ENCODE measurements at places on chromosomes 2 and 18. TPM values are rescaled to one million over a fixed set of nuclear protein-coding genes. Genes with fewer than 3 reads are reported as not detected.

DNA sequence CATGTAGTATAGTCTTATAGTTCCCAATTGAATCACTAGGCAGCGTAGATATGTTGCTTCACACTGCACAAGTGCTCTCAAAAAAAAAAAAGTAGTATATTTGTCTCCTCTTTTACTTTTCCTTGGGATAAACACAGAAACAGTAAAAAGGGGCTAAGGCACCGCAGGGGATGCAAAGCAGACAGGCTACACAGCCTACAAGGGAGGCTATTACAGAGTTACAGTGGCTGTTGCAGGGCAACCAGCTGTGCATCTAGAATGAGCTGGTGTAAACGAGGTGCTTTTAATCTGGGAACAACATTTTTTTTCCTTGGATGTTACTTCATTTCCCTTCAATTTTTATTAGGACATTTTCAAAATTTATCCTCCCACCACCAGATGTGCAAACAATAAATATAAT is 1934.7 kb upstream of the CELF4 start:
- H3K36me3 ChIP-seq: no peaks in the 10 kb centered on the region
- no peaks in the 10 kb centered on the region for H3K27me3 ChIP-seq
- no peak for DNase-seq
- H3K4me1 ChIP-seq: no peaks in the 10 kb centered on the region
- no peak overlapping the region for H3K4me3 ChIP-seq

ASXL3 gene
- total RNA-seq: not detected

CRYGC gene
- not detected for total RNA-seq

DNA sequence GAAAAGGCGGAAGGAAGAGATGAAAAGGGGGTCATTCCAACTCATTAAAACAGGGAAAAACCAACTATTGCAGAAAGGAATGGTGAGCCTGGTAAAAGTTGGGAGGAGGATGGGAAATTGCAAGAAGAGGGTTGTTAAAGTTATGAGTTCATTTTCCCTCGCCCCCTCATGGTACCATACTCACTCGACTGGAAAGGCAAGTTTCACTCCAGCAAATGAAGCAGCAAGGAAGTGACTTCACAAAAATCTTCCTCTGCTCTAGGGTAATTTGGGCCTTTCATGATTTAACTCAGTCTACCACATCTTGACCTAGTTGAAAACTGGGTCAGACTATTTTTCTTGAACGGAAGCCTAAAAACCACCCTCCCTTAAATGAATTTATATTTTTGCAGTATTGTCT is 22.8 kb upstream of the DAW1 start:
- H3K4me3 ChIP-seq: no peak overlapping the region
- H3K27ac ChIP-seq: no peak overlapping the region
- no peaks in the 10 kb centered on the region for H3K36me3 ChIP-seq
- peaks cover 31% of the 10 kb centered on the region for H3K4me1 ChIP-seq
- H3K27me3 ChIP-seq: no peaks in the 10 kb centered on the region
- DNase-seq: no peak

DNA sequence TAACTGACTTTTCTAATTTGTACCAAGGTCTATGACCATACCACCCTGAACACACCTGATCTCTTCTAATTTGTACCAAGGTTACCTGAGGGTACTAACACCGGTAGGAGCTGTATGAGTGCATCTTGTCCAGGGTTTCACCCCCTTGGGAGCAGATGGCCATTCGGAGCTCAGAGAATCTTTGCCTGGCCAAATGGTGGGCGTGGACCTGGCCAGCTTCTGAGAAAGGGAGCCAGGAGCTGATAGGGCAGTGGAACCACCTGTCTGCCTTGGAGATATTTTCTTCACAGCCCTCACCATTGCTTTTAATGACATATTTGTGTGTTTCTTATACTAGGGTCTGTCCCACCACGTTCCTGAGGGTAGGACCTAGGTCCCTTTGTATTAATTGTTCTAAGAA is 188.9 kb downstream of the LDLRAD4 start:
- no peak overlapping the region for H3K4me3 ChIP-seq
- DNase-seq: no peak
- H3K36me3 ChIP-seq: no peaks in the 10 kb centered on the region
- H3K27ac ChIP-seq: no peak overlapping the region
- H3K27me3 ChIP-seq: no peaks in the 10 kb centered on the region
- H3K4me1 ChIP-seq: no peaks in the 10 kb centered on the region

GRCh38 chr18:42231284-42231683 is 276.2 kb downstream of the PIK3C3 start:
- H3K4me3 ChIP-seq: no peak overlapping the region
- H3K27ac ChIP-seq: no peak overlapping the region
- H3K4me1 ChIP-seq: no peaks in the 10 kb centered on the region

GRCh38 chr18:49082714-49083688 is 132.2 kb upstream of the SMAD7 start:
- H3K27me3 ChIP-seq: no peaks in the 10 kb centered on the region
- H3K4me1 ChIP-seq: no peaks in the 10 kb centered on the region
- H3K36me3 ChIP-seq: peaks cover 13% of the 10 kb centered on the region
- H3K4me3 ChIP-seq: no peak overlapping the region

- H3K27me3 ChIP-seq: no peaks in the 10 kb centered on the region
- peaks cover under 1% of the 10 kb centered on the region for H3K36me3 ChIP-seq
- no peak overlapping the region for H3K4me3 ChIP-seq
- DNase-seq: no peak
Observed at GRCh38 chr2:44522846-44523245, 161.1 kb downstream of the CAMKMT start.

- peak; percentile 40 for DNase-seq
- no peaks in the 10 kb centered on the region for H3K36me3 ChIP-seq
- H3K27me3 ChIP-seq: no peaks in the 10 kb centered on the region
- no peaks in the 10 kb centered on the region for H3K4me1 ChIP-seq
- H3K27ac ChIP-seq: no peak overlapping the region
Observed at GRCh38 chr2:54084600-54084999, 30.8 kb upstream of the ACYP2 start.

CXCR2 gene
- total RNA-seq: not detected

DNA sequence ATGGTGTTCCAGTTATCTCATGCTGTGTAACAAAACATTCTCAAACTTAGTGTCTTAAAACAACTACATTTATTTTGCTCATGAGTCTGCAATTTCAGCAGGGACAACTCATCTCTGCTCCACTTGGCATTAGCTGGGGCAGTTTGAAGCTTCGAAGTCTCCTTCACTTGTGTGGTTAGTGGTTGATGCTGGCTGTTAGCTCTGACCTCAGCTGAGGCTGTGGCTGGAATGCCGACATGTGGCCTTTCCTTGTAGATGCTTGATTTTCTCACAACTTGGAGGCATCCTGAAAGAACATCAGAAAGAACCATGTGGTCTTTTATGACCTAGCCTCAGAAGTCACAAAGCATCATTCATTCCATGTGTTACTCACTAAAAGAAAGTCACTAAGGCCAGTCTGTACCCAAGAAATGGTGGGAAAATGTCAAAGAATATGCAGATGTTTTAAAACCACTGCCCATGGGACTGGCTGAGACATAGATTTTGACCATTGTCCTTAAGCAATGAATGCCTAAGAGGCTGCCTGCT is 3.8 kb upstream of the TMSB10 start:
- H3K27ac ChIP-seq: no peak overlapping the region
- no peak overlapping the region for H3K4me3 ChIP-seq
- H3K27me3 ChIP-seq: no peaks in the 10 kb centered on the region
- peaks cover 14% of the 10 kb centered on the region for H3K4me1 ChIP-seq

DNA sequence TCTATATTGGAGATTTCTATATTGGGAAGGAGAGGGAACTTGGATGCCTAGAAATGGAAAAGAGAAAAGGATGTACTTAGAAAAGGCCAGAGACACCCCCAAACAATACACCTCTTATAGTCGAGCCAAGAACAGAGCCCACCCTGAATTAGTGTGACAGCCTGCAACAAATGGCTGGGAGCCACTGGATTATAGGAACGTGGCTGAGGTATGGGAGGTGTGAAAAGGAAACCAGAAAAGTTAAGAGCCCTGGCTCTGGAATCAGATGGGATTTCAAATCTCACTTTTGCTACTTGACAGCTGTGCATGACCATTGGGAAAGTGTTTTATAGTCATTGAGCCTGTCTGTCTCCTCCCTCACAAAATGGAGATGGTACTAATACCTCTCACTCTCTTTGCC is 394.0 kb downstream of the ZNF521 start:
- peaks cover 6% of the 10 kb centered on the region for H3K36me3 ChIP-seq
- no peak for DNase-seq
- H3K4me1 ChIP-seq: no peaks in the 10 kb centered on the region
- no peak overlapping the region for H3K4me3 ChIP-seq

CD8B2 gene
- total RNA-seq: not detected

GRCh38 chr2:148533004-148533403 is 111.5 kb upstream of the EPC2 start:
- no peaks in the 10 kb centered on the region for H3K4me1 ChIP-seq
- H3K4me3 ChIP-seq: no peak overlapping the region

GRCh38 chr2:217980591-217980990 is 22.2 kb downstream of the TNS1 start:
- no peaks in the 10 kb centered on the region for H3K27me3 ChIP-seq
- H3K4me3 ChIP-seq: no peak overlapping the region
- DNase-seq: no peak
- no peak overlapping the region for H3K27ac ChIP-seq
- no peaks in the 10 kb centered on the region for H3K36me3 ChIP-seq

DNA sequence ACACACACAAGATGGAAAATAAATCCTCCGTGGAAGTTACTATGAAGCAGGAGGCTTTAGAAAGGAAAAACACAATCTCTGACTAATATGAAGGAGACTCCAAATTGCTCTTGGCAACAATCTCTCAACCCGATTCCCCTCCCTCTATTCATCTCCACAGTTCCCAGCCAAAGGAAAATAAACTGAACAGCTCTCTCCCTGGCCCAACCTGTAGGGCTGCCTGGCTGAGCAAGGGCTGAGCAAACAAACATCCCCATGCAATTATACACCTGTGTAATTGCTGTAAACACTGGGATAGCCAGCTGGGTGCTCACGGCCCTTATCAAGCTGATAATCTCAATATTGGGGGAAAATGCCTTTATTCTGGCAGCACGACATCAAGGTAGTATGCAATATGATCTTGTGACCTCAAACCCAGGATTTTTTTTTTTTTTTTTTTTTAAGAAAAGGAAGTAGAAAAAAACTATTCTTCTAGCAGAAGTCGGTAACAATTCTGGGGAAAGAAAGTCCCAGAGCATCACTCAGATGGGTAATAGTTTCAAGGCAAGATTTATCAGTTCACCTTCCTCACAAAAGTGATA is 203.3 kb upstream of the SMAD2 start:
- peak overlapping the region; percentile 1 for H3K4me3 ChIP-seq
- peaks cover 25% of the 10 kb centered on the region for H3K4me1 ChIP-seq

- no peak overlapping the region for H3K4me3 ChIP-seq
- no peaks in the 10 kb centered on the region for H3K27me3 ChIP-seq
- DNase-seq: peak; percentile 9
- H3K36me3 ChIP-seq: no peaks in the 10 kb centered on the region
- H3K4me1 ChIP-seq: peaks cover 24% of the 10 kb centered on the region
- H3K27ac ChIP-seq: no peak overlapping the region
Observed at GRCh38 chr18:55732227-55733106, 144.5 kb upstream of the TCF4 start.

- peaks cover 7% of the 10 kb centered on the region for H3K4me1 ChIP-seq
- peaks cover 5% of the 10 kb centered on the region for H3K36me3 ChIP-seq
- H3K27ac ChIP-seq: peak overlapping the region; percentile 85
Observed at GRCh38 chr2:231364961-231365810, 30.3 kb upstream of the B3GNT7 start.

- H3K36me3 ChIP-seq: no peaks in the 10 kb centered on the region
- H3K27me3 ChIP-seq: no peaks in the 10 kb centered on the region
- no peak overlapping the region for H3K27ac ChIP-seq
Observed at GRCh38 chr2:185128346-185128745, 530.0 kb downstream of the ZNF804A start.

DNA sequence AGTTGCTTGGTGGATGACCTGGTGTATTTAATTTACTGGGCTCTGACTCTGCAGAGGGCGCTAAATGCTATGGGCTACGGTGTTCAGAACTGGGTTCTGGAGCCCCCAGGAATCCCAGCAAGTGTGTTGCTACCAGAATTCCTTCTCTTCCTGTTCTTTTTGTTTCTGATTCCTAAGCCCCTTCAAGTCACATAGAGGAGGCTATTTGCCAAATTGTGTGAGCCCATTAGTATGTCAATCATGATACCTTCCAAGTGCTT is 358.2 kb upstream of the SPRED2 start:
- H3K27ac ChIP-seq: no peak overlapping the region
- no peaks in the 10 kb centered on the region for H3K27me3 ChIP-seq
- H3K4me3 ChIP-seq: no peak overlapping the region
- H3K36me3 ChIP-seq: no peaks in the 10 kb centered on the region
- DNase-seq: no peak

GRCh38 chr18:31204166-31204565 is 41.5 kb upstream of the DSC1 start:
- H3K4me3 ChIP-seq: no peak overlapping the region
- H3K36me3 ChIP-seq: no peaks in the 10 kb centered on the region
- peaks cover 37% of the 10 kb centered on the region for H3K4me1 ChIP-seq
- no peaks in the 10 kb centered on the region for H3K27me3 ChIP-seq
- no peak overlapping the region for H3K27ac ChIP-seq
- DNase-seq: no peak

- DNase-seq: peak; percentile 42
- peaks cover 6% of the 10 kb centered on the region for H3K36me3 ChIP-seq
- H3K27ac ChIP-seq: no peak overlapping the region
Observed at GRCh38 chr2:239279508-239280295, 121.1 kb downstream of the HDAC4 start.

DNA sequence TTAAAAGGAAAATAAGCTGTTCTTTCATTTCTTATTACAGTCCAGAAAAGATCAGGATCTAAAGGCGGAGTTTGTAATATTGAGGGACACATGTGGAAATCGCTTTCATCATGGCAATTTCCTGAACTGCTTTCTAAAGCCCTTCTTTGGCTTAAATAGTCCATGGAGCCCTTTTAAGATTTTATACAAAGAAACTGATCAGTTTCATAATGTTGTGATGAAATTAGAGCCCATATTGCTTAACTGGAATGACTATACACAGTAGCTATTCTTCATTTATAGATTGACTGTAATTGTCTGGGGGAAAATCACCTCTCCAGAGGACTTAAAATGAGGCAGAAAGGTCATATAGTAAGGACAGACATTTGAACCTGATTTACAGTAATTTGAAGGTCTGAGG is 322.2 kb downstream of the ETAA1 start:
- H3K4me1 ChIP-seq: no peaks in the 10 kb centered on the region
- H3K27ac ChIP-seq: no peak overlapping the region
- H3K36me3 ChIP-seq: no peaks in the 10 kb centered on the region
- no peaks in the 10 kb centered on the region for H3K27me3 ChIP-seq
- no peak overlapping the region for H3K4me3 ChIP-seq

- H3K27me3 ChIP-seq: peaks cover 37% of the 10 kb centered on the region
- no peaks in the 10 kb centered on the region for H3K4me1 ChIP-seq
- no peaks in the 10 kb centered on the region for H3K36me3 ChIP-seq
- no peak within 1 kb of the TSS for H3K27ac ChIP-seq
- peak within 1 kb of the TSS; percentile 51 for H3K4me3 ChIP-seq
Observed at GRCh38 chr18:33577685-33578517, at the start of gene ASXL3. TSS of gene ASXL3 (plus strand) at chr18:33578219. CDS start at chr18:33578632, 413 bp downstream.
